Left ventricle myocardium superior (tissue), 1 donor: ENCODE measurements at places on chromosomes 12 and 14.

- DNase-seq, result no peak
Observed at GRCh38 chr14:75537071-75537470, 14.8 kb downstream of the BATF start.

DNA sequence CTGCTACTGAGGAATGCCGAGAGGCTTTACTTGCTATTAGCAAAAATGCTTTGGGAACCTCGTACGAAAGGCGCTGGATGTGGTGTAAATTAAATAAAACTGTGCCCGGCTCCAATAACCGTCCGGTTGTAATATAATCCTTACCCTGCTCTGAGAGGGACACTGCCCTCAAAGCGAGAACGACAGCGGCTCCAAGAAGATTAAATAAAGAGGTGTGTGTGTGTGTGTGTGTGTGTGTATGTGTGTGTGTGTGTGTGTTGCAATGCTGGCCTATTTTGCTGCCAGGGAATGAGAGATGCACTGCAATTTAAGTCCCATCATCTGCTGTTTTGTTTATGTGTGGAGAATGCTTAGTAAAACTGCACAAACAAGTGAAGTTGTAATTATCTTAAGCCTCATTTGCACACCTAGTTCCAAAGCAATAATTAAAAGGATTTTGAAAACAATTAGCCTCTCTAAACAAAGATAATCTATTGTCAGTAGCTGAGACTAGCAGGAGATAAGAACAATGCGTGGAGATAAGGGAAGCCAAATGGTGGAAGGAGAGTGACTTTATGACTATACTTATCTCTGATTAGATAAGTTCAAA lies 1.2 kb upstream of the SIX1 start:
- DNase-seq, result no peak

DNA sequence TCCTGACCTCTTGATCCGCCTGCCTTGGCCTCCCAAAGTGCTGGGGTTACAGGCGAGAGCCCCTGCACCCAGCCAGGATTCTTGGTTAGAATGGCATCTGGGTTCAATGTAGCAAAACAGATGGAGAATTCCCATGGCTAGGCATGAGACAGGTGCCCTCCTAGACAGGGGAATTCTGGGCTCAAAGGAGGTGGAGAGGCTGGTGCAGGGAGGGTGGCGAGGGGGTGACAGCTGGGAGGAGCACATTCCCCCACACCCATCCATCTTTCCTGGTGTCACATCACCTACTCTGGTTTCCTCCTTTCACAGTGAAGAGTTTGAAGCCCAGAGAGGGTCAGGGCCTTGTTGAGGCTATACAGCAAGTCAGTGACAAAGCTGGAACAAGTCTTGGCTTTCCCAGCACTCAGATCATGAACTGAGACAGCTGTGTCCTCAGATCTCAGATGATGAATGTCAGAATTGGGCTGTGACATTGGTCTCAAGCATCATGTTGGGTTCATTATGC lies 2.8 kb downstream of the SERPINA1 start:
- no peak for DNase-seq

DNA sequence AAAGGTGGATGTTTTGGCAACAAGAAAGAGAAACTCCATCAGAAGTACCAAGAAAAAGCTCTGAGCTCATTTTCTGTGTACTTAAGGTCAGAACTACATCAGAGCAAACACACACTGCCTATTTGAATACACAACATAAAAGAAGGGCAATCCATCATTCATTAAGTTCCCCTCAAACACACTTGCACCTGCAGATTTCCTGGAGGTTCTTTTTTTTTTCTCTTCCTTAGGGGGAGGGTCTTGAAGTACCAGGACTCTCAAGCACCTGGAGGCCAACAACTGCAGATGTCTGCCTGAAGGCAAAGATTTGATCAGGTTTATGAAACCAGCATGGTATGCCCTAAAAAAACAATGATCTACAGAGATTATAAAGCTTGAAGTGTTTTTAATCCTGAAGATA lies 26.1 kb upstream of the PTHLH start:
- no peak for DNase-seq

GRCh38 chr14:103103461-103104388 lies 9.2 kb downstream of the EXOC3L4 start:
- DNase-seq, result peak; percentile 74

- no peak for DNase-seq
Observed at GRCh38 chr12:59517522-59517921, 78.3 kb upstream of the SLC16A7 start.

DNA sequence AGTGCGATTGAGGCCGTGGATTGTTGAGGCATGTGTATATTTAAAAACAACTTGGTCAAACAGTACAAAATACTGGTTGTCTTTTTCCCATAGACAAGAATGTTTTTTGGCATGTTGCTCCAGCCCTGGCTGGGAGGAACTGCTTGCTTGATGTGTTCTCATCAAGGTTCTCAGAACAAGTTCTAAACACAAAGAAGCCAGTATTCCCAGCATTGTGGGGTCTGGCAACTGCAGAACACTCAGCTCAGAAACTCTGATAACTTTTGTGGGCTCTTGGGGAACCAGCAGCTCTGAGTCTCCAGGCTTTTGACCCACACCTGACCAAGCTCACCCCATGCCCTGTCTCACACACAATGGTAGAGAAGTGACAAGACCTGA lies 27.1 kb upstream of the DICER1 start:
- DNase-seq, result peak; percentile 60

GRCh38 chr12:87157791-87158190 lies 871.4 kb downstream of the C12orf50 start:
- no peak for DNase-seq

GRCh38 chr12:124663206-124663605 lies 95.8 kb upstream of the NCOR2 start:
- no peak for DNase-seq
